ENCODE measurements at places on chromosomes 7 and 10.

GRCh38 chr7:134888141-134888740, 98.1 kb upstream of the AGBL3 start:
- DNase-seq = no peak

GRCh38 chr10:71585564-71586290, 133.9 kb downstream of the C10orf105 start:
- no peak for DNase-seq

DNA sequence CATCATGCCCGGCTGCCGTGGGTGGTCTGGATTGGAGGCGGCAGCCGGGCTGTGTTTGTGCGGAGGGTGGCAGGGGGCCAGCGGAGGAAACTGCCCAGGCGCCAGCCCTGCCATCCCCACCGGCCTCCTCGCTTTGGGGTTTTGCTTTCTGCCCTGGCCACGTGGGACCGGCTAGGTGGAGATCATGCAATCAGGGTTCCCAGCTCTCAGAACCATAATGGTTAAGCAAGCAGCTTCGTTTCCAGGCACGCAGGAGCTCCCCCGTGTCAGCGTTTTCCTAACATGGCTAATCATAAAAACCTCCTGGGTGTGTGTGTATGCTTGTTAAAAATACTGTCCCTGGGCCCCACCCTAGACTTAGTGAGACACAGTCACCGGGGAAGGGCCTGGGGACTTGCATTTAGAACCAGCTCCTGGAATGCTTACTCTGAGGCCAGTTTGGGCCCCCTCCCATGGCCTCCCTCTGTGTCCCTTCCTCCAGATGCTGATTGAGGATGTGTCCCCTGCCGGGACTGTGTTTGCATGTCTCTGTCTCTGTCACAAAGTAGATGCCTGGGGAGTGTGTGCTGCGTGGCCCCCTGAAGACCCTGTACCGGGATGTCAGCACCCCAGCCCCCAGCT, 119.3 kb downstream of the CUX1 start:
- peak; percentile 46 for DNase-seq

- DNase-seq = no peak
Observed at GRCh38 chr10:352476-353235, 217.4 kb downstream of the ZMYND11 start.

- DNase-seq = no peak
Observed at GRCh38 chr7:37113661-37114355, 334.9 kb downstream of the ELMO1 start.

GRCh38 chr10:61847087-61847486, 54.4 kb upstream of the ARID5B start:
- DNase-seq = no peak

GRCh38 chr10:14309593-14309992, 21.1 kb downstream of the FRMD4A start:
- DNase-seq = no peak

DNA sequence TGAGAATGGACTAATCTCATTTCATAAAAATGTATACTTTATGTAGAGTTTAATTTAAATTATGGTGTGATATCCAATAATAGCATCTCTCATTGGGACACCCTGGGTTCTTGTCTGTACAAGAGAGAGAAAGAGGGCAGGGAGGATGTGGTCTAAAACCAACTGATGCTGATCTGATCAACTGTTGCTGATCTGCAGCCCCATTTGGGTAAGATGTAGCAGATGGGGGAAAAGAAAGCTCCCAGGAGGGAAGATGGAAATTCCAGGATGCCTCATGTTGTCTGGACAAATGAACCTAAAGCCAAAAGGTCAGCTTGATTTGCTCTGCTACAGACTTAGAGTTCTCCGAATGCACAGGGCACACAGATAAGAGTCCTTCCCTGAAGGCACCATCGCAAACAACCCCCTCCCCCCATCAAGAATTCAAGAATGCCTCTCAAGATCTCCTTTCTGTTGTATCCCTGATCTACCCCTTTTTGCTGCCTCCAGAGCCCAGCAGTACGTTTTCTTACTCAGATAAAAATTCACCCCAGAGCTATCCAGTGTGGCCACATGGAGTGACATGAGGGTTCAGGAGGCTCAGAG, 171.4 kb upstream of the INHBA start:
- DNase-seq = no peak

- DNase-seq = no peak
Observed at GRCh38 chr10:1600861-1601260, 136.5 kb downstream of the ADARB2 start.

DNA sequence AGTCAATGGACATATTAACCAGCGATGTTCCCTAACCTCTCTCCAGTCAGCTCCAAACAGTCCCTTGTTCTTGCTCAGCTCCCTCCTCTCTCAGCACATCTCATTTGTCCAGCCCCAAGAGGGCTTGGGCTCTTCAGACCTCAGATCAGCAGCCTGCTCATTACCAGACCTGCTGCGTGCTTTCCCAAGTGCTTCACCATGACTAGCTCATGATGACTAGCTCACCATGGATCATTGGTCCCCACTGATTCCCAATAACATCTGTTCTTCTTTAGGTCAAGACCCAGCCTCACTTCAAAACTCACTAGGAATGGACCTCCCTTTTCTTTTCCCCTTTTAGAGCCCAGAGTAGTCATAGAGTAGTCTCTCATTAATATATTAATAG, 121.9 kb downstream of the SLC16A9 start:
- DNase-seq = no peak

DNA sequence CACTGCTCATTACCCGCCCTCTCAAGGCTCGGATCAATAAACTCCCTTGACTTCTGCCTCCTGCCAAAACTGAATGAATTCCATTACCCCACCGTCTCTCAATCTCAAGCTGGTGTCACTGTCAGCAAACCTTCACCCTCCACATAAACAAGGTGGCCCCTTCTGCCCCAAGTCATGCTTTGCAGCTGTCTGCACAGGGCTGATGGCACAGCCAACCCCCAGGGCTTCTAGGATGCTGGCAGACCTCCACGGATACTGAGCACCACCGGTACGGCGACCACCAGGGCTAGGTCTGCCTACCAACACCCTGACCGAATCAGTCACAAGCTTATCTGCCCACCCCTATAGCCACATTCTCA, 46.1 kb downstream of the PARD3 start:
- DNase-seq = no peak

DNA sequence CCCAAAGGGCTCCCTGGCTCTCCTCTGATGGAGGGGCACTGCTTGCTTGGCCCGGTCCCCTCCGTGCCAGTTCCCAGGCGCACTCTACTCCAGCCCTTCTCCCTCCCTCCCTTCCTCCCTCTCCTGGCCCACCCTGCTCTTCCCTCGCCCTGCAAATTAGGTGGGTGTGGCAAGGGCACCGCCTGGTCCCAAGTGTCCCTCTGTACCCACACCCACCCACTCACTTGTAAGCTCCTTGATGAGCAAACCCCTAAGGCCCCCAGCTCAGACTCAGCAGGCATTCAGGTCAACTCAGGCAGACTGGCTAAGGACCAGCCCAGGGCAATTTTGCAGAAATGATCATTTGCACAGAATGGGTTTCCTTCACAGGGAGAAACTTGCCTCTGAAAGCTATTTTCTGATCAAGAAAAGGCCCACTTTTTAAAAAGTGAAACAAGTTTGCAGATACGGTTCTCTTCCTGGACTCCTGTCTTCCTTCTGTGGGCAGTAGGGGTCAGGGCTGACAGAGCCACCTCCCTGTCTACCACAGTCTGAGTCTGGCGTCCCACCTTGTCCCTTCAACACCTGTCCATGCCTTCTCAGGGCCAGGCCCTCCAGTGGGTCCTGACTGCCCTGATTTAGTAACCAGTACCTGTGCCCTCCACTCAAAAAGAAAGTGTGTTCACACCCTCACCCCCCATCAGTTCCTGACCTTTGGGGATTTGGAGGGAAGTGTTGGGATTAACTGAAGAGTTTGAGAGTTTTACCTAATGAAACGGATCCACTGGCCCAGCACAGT, 28.3 kb downstream of the C10orf71 start:
- no peak for DNase-seq

DNA sequence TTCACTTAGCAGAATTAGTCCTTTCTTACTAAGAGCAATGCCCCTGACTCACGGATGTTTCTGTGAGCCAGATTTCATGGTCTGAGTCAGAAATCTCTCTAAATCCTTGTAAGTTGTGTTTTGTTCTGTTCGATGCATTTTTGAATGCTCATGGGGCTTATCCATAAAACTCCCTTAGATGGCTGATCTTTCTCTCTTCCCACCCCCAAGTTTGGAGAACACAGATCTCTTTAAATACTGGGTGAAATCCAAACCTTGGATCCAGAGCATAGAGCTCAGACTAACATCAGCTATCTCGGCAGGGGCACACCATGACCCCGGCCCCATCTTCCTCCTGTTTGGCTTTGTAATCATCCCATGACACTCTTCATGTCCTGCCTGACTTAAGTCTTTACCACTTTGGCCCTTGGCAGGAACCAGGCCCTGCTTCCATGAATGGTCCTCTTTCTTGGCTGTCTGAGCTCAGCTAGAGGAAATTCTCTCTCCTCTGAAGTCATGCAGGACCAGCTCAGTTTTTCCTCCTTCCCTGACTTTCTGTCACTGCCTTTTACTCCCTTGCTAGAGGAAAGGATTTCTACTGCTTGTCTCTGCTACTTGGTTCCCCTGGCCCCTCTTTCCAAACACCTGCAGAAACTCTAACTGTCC, 120.4 kb upstream of the RAB11FIP2 start:
- no peak for DNase-seq

GRCh38 chr10:18044976-18045720, 93.4 kb downstream of the SLC39A12 start:
- DNase-seq = no peak

DNA sequence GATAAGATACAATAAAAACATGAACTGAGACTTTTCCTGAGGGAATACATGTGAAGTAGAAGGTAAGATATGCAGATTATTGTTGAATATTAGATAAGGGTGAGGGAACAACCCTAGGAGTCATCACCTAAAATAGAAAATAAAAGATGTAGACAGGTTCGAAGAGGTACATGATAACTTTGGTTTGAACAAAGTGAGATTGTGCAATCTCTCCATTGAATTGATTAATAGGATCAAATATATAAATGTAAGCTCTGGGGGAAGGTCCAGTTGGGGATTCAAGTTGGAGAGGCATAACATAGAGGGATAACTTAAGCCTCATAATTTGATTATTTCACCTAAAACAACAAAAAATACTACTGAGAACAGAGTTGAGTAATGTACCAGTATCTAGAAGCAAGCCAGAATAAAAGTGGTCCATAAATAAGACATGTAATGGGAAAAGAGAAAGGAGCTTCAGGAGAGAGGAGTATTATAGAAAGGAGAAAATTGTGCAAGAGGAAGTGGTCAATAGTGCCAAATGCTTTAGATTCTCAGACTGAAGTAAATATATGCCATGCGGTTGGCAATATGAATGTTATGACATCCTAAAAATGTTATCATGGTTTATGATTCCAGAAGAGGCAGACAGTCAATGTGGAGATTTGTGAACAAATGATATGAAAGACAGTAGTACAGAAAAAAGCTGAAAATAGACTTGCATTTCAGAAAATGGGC, 282.3 kb upstream of the CHRM2 start:
- no peak for DNase-seq
